ENCODE measurements at places on chromosomes 11 and 22. TPM values are rescaled to one million over a fixed set of nuclear protein-coding genes. Genes with fewer than 3 reads are reported as not detected.

HEPN1 gene
- not detected for total RNA-seq

FIBIN gene
- total RNA-seq: 53.2 TPM

SSTR3 gene
- 0.16 TPM for total RNA-seq

VSTM5 gene
- under 0.01 TPM for total RNA-seq

OR52N4 gene
- not detected for total RNA-seq

ST14 gene
- 0.09 TPM for total RNA-seq

OR8G1 gene
- total RNA-seq: not detected

KREMEN1 gene
- 3.9 TPM for total RNA-seq

SLC17A6 gene
- not detected for total RNA-seq

TXN2 gene
- total RNA-seq: 27.3 TPM

CATSPER1 gene
- under 0.01 TPM for total RNA-seq

BLID gene
- total RNA-seq: 3.4 TPM

All from bronchial smooth muscle cell (primary cell).